RWPE2 (cell line): ENCODE measurements at places on chromosomes 1 and 21.

GRCh38 chr1:199956005-199956404, 71.5 kb upstream of the NR5A2 start:
- no peak for DNase-seq

DNA sequence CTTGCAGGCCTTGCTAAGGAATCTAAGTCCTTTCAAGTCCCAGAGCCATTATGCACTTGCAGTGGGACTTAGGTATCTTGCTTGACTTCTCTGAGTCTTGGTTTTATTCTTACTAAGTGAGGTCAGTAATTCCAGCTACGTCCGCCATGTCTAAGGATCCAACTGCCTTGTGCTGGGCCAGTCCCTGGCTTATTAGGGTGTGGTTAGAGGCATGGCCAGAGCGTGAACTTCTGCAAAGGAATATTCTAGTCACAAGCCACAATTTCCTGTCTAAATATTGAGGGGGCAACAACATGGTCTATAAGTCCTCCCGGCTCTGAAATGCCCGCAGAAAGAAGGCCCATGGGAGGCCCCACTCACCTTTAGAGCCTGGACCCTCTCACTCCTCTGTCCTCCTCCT, 82.9 kb downstream of the TMEM53 start:
- DNase-seq: no peak

- DNase-seq: no peak
Measured at GRCh38 chr1:230175163-230175747, 108.2 kb downstream of the GALNT2 start.

DNA sequence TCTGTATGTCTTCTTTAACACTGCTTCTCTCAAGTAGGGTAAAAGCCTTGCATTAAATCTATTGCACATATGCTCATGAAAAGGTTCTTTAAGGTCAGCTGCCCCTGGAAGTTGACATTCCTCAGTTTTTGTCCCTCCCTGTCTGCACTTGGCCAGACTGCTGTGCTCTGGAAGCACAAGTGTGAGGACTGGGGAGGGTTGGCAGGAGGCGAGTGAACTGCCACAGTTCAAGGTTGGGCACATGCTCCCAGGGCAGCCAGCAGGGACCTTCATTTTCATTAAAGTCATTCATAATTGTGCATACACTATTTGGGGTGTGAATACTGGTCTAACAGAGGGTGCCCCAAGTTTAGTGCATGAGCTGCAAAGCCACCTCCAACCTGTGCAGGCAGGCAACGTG, 10.9 kb upstream of the THEM5 start:
- DNase-seq: no peak

- no peak for DNase-seq
Measured at GRCh38 chr1:21121764-21122471, 54.8 kb downstream of the EIF4G3 start.

DNA sequence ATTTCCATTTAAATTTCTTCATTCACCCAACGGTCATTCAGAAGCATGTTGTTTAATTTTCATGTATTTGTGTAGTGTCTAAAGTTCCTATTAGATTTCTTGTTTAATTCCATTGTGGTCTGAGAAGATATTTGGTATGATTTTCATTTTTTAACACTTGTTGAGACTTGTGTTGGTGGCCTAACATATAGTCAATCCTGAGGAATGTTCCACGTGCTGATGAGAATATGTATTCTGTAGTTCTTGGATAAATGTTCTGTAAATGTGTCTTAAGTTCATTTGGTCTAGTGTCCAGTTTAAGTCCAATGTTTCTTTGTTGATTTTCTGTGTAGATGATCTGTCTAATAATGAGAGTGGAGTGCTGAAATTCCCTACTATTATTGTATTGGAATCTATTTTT, 22.7 kb upstream of the LCE5A start:
- no peak for DNase-seq

DNA sequence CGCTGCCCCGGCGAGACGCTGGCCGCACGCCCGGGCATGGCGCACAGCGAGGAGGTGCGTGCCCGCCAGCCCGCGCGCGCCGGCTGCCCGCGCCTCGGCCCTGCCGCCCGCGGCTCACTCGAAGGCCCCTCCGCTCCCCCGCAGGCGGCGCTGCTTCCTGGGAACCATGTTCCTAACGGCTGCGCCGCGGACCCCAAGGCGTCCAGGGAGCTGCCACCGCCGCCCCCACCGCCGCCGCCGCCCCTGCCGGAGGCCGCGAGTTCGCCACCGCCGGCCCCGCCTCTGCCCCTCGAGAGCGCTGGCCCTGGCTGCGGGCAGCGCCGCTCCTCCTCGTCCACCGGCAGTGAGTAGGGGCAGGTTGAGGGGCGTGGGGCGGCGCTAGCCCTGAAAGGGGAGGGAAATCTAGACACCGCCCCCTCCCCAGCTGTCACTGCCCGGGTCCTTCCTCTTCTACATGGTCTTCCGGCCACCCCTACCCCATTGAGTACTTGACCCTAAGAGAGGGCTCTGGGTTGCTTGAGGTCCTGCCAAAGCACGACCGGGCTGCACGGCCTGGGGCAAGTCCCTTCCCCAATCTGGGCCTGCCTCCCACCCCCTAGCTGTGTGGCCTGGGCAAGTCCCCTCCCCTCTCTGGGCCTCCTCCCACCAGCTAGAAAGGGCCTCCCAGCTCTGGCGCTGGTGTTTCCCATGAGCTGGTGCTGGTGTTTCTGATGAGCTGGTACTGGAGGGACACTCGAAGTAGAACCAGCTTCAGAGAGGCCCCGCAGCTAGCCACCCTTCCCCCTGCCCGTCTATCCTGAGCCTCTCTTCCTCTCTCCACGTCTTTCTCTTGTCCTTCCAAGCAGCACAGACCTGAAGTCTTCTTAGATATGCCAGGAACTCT, 17.0 kb downstream of the TNFRSF25 start:
- no peak for DNase-seq
